Kidney epithelial cell (primary cell): ENCODE measurements at places on chromosomes 5 and 9. TPM values are rescaled to one million over a fixed set of nuclear protein-coding genes. Genes with fewer than 3 reads are reported as not detected.

HMCN2 gene
- total RNA-seq = 0.14 TPM in 1 of 2 replicates, not detected in the other

PPP3R2 gene
- total RNA-seq = not detected in 2 replicates

IFNA21 gene
- not detected in 2 replicates for total RNA-seq

SV2C gene
- under 0.01 and 0.04 TPM in 2 replicates for total RNA-seq

DIPK1B gene
- 17.1 and 27.0 TPM in 2 replicates for total RNA-seq

SLC6A3 gene
- total RNA-seq = not detected in 2 replicates

ZDHHC11B gene
- total RNA-seq = 0.25 and 0.55 TPM in 2 replicates

DNA sequence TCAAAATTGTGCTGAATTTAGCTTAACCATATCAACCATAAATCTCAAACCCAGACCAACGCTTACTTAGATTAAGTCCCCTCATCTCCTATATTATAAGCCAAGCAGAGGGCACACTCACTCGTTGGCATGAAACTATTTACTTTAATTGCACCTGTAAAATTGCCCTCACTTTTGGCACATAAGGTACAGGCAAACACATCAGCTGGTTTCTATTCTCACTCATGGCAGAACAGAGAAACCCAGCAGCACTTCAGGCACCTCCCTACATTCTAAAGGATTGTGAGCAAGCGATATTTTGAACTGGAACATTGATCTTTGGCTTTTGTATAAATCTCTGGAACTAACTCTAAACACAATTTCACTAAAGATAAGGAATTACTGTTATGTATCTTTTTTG is 845.6 kb upstream of the CDH6 start:
- no peak for DNase-seq

DNA sequence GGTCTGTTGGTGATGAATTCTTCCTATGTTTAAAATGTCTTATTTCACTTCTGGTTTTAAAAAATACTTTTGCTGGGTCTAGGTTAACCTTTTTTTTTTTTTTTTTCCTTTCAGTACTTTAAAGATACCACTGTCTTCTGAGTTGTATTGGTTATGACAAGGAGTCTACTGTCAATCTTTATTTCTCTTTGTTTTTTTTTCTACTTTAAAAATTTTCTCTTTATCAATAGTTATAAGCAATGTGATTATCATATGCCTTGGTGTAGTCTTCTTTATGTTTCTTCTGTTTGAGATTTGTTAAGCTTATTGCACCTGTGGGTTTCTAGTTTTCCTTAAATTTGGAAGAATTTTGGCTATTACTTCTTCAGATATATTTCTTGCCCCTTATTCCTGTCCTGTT is 125.6 kb upstream of the SPRY4 start:
- no peak for DNase-seq

DNA sequence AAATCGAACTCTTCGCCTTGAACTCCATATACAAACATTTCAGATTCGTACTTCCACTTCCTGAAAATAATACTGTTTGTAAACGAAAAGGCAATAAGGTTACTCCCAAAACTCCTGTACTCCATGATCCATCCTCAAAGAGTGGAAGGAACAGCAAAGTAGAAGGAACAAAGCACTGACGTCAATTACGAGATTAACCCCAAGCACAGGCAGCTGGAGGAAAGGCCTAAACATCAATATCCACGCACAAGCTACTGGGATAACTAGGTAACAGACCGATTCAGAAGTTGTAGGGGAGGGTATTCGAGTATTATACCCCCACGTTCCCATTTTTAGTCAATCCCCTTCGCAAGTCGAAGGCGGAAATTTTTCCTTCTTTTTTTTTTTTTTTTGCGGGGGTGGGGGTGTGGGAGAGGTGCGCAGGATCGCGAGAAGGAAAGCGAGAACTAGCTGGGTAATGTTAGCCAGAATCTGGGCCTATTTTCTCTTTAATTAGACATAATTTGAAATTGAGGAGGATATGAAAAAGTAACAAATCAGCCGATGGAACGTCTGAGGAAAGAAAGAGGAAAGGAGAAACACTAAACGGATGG is 909 bp downstream of the AFF4 start:
- DNase-seq = no peak

GRCh38 chr5:115424030-115424429 is 120.5 kb downstream of the FEM1C start:
- no peak for DNase-seq

- no peak for DNase-seq
These were observed 27.7 kb downstream of the AUH start for GRCh38 chr9:91334053-91334452.

GRCh38 chr9:3066591-3066990 is 222.7 kb upstream of the PUM3 start:
- no peak for DNase-seq

GRCh38 chr9:71131145-71131544 is 9.7 kb upstream of the TRPM3 start:
- no peak for DNase-seq

DNA sequence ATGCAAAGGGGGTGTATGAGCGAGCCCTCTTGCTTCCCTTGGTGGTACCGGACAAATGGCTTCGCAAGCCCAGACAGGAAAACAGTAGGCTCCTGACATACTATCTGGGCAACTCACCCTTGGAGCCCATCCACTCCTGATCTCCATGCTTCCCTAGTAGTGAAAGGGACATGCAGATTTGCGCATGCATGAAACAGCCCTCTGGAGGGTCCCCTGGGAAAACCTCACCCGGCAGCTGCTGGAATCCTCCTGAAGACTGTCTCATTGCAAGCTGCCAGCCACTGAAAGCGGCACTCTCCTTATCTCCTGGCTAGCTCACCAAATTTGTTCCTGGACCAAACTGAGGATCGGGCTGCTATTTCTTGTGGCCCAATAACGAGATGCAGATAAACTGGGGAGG is 10.2 kb downstream of the ZNF169 start:
- DNase-seq = no peak

GRCh38 chr5:36733183-36733582 is 126.8 kb downstream of the SLC1A3 start:
- DNase-seq = no peak

DNA sequence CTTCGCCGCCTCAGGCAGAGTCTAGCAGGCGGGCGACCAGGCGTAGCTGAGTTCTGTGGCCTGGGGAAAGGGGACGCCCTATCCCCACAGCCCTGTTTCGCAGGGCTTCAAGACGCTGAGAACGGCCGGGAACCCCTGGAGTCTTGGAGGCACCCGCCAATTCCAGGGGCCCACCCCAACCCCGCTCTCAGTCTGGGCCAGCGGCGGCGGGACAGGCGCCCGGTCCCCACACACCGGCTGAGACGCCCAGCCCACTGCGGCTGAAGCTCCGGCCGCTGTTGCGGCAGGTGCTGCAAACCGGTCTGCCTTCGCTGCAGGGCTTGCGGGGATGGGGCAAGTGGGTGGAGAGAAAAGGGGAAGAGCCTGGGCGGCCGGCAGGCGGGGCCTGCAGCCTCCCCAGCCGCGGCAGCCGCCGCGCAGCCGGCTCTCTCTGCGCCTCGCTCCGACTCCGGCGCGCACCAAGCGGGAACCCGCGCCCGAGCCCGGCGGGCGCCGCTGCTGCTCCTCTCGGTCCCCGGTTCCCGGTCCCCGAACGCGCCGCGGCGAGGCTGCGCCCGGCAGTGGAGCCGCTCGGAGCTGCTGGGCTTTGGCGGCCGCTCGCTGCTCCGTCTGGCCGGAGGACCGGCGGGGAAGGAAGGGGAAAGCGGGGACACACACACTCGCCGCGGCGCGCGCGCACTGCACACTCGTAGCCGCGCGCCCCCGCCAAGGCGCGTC is at the start of gene PIP5K1B:
Gene PIP5K1B, plus strand, starts transcription at position 427 of the 717 bp plus-strand sequence. CDS start 117,375 bp downstream, outside the sequence.
- peak; percentile 9 for DNase-seq

DNA sequence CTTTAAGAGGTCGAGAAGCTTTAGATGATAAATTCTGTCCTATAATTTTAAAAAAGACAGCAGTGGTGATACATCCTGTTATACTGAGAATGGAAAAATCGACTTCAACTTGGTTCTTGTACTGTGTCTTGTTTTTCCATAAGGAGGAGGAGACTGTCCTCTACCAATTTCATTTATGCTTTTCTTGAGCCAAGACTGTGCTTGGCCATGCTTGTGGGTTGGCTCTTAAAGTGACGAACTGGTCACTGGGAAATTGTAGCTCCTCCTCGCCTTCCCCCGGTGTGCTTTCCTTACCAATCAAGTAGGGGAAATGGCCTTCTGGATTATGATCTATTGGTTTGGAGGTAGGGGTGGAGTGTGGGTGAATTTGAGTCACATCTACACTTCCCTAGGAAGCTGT is 67.1 kb upstream of the HSPB3 start:
- no peak for DNase-seq

GRCh38 chr5:79992891-79993657 is 2.0 kb upstream of the MTX3 start:
- no peak for DNase-seq

DNA sequence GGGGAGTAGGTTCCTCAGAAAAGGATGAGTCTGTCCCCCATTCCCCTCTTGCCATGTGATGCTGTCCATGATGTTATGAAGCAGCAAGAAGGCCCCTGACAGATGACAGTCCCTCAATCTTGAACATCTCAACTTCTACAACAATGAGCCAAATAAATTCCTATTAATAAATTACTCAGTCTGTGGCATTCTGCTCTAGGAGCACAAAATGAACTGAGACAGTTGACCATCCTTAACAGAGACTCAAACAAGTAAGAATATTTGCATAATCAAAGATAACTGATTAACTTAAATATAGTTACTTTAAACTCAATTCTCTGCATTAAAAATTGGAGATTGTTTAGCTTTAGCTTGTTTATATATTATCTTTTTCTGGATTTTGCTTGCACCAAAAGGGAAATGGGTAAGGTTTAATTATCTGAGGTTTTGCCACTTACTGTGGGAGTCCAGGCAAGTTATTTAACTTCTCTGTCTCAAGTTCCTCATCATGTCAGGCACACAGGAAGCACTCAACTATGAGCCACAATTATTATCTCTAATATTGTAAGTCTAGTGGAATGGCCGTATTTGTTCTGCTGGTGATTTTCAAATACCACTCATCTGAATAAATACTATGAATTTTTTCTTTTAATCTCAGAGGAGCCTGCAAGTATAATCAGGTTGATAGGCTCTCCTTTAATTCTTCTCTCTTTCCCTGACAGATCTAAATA is 162.9 kb downstream of the TSSK1B start:
- DNase-seq = no peak

DNA sequence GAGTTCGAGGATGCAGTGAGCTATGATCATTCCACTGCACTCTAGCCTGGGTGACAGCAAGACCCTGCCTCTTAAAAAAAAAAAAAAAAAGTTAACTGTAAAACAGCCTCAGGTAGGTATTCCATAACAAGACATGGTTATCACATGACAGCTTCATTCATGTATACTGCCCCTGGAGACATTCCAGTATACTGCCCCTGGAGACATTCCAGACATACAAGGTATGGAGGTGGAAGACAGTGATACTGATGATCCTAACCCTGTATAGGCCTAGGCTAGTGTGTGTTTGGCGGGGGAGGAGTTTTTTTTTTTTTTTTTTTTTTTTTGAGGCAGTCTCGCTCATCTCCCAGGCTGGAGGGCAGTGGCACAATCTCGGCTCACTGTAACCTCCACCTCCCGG is 105.5 kb downstream of the RICTOR start:
- DNase-seq = no peak

GRCh38 chr5:71782771-71783770 is 64.0 kb downstream of the CARTPT start:
- DNase-seq = peak; percentile 12
